ENCODE measurements at places on chromosomes 3 and 15.

DNA sequence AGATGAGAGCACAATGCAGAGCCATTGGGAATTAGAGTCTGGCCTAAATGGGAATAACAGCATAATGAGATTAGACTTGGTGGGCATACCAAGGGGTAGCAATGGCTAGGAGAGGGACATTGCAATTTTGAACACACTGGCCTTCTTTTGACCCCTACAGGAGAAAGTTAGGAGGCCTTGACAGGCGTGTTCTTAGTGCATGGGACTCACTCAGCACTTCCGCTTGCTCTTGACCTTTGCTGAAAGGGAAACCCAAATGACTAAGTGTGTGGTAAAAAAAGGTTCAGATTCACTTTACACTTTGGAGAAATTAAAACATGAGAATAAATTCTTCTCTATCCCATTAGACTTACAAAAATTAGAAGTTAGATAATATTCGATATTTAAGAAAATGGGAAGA, 317.4 kb downstream of the DIPK2A start:
- DNase-seq = no peak

DNA sequence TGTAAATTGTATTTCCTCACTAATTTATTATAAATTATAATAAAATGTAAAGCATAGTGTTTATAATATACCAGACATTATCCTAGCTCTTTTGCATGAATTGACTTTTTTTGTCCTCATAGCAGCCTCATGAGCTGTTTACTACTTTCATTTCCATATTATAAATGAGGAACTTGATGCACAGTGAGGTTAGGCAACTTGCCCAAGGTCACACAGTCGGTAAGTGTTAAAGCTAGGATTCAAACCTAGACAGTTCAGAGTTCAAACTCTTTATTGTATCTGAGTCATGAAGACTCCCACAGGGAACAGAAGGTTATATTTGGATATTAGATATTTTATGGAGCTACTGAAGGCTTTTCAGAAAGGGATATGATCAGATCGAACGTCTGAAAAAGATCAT, 322.2 kb upstream of the SATB1 start:
- no peak for DNase-seq

GRCh38 chr3:29565236-29565635, 284.4 kb downstream of the RBMS3 start:
- DNase-seq = no peak

DNA sequence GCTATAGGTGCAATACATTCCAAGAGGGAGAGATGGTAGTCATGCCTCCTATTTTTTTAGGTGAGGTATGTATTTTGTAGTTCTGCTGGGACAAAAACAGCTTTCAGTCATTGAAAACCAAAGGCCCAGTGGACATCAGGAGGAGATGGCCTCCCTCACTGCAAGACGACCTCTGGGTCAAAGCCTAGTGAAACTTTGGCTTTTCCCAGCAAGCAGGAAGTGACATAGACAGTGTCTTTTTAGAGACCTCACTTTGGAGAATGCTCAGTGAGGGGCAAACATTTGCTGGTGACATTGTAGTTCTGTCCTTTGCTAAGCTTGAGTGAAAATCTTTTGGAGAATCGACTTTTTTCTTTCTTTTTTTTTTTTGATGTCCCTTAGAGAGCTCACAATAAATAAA, 27.3 kb downstream of the LIPC start:
- DNase-seq = no peak

- no peak for DNase-seq
These were observed 98.8 kb downstream of the MME start for GRCh38 chr3:155178810-155179436.

DNA sequence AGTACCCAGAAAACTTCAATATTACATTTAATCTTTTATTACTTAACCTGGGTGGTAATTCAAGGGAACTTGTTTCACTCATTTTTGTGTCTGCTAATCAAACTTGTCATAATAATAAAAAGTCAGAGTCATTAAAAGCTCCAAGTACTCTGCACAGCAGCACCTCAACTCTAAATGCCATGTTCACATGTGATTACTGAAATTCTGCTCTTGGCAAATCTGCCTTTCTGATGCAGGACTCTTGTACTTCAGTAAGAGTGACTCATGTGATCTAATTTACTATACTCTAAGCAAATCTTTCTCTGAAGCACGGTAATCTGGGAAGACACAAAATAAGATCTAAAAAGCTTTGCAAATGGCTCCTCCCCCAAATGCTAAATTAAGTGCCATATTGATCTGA, 6.4 kb downstream of the ROBO1 start:
- no peak for DNase-seq

- no peak for DNase-seq
These were observed 136.0 kb downstream of the MECOM start for GRCh38 chr3:169527507-169527906.

DNA sequence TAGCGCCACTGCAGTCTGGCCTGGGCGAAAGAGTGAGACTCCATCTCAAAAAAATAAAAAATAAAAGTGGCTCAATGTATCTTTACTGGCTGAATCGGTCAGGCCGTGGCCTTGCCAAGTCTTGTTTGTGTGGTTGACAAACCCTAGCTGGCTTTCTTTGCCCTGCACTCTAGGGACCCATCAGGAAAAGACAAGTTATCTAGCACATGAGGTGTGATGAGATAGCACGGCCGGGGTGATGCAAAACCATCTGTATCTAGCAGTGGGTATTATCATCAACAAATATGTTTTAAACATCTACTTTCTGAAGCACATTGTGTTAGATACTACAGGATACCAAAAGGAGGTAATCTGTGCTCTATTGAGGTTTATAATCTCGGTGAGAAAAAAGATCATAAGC, 3.9 kb upstream of the DPP8 start:
- no peak for DNase-seq

DNA sequence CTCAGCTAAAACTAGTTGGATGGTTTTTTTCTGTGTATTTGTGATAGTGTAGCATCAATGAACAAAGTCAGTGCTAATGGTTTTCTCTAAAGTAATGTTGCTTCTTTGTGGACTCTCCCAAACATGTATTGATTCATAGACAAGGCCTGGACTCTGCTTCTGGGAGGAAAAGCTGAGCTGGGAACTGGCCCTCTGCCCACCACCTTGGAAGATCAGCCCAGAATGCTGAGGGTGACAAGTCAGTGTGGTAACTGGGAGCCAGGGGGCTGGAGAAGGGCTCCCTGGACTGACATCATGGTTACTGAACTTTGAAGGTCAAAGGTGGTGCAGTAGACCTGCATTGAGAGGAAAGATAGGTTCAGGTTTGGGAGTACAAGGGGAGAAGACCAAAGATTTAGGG, 3.0 kb downstream of the ARHGAP31 start:
- DNase-seq = peak; percentile 80

DNA sequence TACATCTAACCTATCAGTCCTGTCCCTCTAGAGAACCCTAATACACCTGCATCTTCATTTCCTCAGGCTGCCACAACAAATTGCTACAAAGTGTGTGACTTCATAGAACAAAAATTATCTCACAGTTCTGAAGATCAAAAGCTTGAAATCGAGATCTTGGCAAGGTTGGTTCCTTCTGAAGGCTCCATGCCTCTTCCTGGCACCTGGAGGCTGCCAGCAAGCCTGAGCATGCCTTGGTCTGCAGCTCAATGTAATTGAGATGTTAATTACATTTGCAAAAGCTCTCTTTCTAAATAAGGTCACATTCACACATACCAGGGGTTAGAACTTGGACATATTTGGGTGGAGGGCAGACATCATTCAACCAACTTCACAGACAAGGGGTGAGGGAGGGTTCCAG, 86.4 kb upstream of the ABHD17C start:
- no peak for DNase-seq

DNA sequence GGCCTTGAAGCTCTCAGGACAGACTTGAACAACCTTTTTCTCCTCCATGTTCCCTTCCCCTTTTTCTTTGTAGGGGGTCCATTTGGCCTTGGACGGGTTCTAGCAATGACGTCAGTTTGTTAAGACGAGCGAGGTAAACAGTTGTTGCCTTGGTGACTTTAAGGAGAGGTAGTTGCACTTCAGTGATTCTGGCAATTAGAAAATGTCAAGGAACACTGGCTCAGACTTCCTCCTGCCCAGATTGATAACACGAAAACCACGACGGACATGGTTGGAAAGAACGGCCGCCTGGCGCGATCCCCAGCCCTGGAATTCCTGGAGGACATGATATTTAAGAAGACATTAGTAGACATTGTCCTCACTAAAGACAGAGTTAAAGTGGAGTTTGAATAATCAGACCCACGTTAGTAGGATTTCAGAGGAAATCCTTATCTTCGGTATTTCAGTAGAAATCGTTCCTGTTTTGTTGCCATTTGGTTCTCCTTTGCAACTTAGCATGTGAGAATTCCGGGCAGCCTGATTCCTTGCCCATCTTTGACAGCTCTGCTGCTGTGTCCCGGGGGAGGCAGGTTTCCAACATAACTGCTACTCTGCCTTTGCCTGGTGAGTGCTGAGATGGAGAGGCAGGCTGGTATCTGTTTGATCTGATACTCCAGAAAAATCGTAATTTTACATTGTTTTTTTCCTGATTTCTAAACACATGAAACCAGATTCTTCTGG, 87.3 kb downstream of the ST6GAL1 start:
- DNase-seq = no peak

DNA sequence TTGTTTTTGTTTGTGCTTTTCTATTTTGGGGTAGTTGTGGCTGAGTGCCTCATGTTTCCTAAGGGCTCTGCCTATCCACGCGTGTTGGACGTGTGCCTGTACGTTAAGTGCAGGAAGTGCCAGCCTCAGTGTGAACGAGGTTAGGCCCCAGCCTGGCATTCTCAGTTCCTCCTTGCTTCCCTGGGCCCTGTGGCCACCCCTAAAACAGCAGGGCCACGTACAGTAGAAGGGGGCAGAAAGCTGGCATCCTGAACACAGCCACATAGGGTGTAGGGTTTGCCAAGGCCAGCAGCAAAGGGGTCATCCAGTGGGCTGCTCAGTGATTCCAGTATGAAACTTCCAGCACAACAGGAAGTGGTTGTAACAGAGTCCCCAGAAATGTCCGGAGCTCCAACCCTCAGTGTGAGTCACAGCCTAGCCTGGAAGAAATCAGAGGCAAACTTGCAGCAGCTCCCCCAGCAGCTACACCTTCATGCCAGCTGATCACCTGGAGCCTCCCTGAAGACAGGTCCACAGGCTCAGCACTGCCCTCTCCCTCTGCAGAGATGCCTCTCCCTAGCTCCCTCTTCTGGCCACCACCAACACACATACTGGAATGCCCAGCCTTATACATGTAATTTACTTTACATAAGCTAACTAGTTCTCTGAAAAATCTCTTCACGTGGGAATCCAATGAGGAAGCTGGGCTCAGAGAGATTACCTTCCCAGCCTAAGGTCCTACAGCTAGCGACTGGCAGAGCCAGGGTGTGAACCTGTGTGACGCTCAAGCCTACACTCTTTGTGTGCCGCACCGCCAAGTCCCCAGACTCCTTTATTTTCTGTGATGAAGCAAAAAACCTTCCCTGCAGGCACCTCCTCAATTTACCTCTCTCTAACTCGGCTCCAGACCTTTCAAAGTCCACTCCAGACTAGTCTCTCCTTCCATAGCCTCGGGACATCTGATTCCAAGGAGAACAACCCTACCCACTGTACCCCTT, 26.6 kb downstream of the ILDR1 start:
- DNase-seq = peak; percentile 78

DNA sequence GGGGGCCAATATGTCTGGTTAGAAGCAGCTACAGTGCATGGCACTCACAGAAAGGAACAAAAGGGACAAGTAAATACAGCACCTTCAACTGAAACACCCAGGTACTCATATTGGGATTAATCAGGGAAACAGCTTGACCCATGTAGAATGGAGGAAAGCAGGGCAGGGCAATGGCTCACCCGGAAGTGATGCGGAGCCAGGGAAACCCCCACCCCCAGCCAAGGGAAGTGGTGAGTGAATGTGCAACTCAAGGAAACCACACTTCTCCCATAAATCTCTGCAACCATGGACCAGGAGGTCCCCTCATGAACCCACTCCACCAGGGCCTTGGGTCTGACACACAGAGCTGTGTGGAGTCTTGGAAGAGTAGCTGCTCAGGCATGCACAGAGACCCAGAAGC, 117.1 kb downstream of the MTHFS start:
- no peak for DNase-seq

GRCh38 chr3:148861277-148861869, 3.7 kb upstream of the CPA3 start:
- DNase-seq = peak; percentile 65

DNA sequence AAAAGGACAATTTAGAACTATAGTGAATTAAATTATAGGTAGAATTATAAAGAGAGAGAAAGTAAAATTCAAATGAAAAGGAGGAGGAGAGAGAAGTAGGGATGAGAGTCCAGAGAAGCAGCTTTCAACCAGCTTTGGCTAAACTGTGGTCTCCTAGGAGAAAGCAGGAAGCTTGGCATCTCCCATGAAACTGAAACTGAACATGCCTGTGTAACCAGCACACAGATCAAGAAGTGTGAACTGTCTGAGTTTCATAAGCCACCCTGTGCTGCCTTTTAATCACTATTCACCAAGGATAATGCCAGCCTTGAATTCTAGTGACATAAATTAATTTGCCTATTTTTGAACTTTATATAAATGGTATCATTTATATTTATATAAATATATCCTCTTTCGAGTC, 128.5 kb downstream of the MYRIP start:
- no peak for DNase-seq

- peak; percentile 42 for DNase-seq
These were observed 826 bp downstream of the SHC4 start for GRCh38 chr15:48962662-48963523.

GRCh38 chr3:138594935-138595610, 1.0 kb upstream of the CEP70 start:
- DNase-seq = no peak

- peak; percentile 52 for DNase-seq
These were observed 672 bp upstream of the KY start for GRCh38 chr3:134651347-134652041.

- DNase-seq = no peak
These were observed 32.7 kb upstream of the CD96 start for GRCh38 chr3:111509308-111509707.

DNA sequence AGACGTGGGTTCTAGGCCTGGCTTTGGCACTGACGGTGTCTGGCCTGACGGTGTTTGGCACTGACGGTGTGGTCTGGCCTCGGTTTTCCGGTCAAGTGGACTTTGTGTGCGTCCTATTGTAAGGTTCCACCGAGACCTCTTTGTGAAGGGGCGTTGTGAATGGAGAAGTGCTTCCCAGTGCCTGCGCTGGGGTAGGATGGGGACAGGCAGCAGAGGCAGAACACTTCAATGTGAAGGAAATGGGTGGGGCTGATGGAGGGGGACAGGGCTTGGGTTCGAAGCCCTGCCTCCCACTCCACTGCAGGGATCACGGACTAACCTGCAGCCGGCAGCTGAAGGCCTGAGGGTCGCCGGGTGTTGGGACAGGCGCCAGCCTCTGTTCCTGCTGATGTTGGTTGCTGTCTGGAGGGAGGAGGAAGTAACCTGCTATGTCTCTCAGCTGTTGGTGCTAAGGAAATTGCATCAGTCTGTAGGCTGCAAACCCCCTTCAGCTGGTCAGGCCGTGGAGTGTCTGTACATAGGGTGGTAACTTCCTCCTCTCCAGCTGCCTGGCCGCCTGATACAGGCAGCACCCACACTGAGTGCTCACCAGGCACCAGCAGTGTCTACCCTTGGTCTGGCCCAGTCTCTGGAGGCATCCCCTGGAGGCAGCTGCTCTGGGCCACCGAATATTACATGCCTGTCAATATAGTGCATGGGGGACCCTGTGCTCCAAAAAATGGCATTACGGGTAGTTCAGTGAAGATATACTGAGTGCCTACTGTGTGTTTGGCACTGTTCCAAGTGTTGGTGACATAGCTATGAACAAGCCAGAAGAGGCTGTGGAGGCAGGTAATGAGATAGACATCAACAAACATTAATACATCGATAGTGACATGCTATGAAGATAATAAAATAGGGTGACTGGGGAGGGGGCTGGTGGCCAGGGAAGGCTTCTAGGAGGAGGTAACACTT, 1.1 kb downstream of the TM6SF1 start:
- peak; percentile 29 for DNase-seq
